Cortex of kidney (tissue), 1 donor: ENCODE measurements at places on chromosomes 5 and 9.

DNA sequence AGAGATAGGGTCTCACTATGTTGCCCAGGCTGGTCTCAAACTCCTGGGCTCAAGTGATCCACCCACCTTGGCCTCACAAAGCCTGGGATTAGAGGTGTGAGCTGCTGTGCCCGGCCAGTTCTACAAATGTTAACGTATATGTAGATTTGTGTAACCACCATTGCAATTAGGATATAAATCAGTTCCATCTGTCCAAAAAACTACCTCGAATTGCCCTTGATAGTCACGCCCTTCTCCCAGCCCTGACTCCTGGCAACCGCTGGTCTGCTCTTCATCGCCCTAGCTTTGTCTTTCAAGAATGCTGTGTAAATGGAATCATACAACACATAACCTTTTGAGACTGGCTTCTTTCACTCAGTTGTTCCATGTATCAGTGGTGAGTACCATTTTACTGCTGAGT lies 46.1 kb upstream of the PPARGC1B start:
- no peak for DNase-seq

GRCh38 chr5:32298059-32298415 lies 14.7 kb downstream of the MTMR12 start:
- no peak for DNase-seq

GRCh38 chr5:94702729-94703128 lies 84.3 kb downstream of the SLF1 start:
- DNase-seq = no peak

DNA sequence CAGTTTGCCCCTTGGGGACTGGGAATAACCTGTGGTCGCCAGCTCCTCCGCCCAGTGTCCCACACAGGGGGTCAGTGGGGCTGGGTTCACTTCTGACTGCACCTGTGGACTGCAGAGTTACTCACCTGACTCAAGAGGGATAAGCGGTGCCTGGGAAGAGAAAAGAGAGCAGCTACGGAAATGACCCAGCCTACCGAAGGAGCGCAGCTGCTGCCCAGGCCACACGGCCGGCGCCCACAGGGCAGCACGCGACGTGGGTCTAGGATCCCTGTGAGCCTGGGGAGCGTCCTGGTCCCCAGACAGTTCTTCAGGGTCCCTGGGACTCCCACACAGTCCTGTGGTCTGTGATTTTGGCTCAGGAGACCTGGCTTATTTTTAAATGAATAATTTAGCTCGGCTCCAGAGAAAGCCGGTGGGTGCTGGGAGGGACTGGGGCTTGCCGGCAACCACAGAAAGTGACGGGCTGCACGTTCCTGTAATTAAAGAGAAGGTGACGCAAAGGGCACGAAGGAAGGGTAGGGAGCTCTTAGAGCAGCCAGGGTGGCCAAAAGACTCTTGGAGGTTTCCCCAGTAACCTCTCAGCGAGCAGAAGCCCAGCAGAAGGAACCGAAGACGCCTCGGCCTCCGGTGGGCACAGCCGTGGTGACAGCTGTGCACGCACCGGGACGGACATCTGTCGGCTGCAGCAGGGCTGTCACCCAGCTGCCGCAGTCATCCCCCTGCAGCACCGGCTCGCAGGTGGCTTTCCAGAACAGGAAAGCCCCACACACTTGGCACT lies 97.5 kb upstream of the FCN2 start:
- DNase-seq = no peak

- DNase-seq = no peak
These were observed 650.9 kb downstream of the TLE4 start for GRCh38 chr9:80222466-80223169.

DNA sequence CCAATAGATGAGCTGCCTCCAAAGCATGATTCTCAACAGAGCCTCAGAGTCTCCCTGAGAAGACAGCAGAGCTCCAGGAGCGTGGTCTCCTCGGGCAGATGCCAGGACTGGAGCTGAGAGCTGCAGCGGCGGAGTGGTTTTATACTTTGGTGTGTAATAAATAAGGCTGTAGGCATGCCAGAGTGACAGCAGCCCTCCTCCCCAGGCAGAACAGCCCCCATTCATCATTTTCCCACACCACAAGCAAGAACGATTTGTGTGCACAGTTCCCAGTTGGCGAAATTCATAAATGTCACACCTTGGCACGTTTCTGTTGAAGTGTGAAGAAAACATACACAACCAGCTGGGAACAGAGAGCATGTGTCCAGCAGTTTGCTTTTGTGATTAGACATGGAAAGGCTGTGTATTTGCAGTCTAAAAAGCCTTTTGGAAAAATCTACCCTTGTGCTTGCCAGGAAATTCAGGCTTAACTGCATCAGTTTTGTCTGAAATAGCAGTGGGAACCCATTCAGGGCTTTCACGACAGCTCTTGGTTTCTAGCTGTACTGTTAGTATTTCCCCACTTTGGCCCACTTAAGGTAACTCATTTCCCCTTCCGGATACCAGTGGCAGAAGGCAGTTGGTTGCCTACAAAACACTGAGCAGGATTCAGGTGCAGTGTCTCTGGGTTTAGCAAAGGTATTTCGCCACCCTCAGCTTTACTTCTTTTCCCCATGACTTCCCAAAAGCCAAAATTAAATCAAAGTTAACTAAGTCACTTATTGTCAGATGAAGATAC lies at the start of gene C1QTNF3:
TSS of gene C1QTNF3 (minus strand) at position 115 of the 778 bp plus-strand sequence. CDS start at position 27, 88 bp downstream.
- no peak for DNase-seq

- no peak for DNase-seq
These were observed 141.1 kb downstream of the AUH start for GRCh38 chr9:91220491-91221135.

DNA sequence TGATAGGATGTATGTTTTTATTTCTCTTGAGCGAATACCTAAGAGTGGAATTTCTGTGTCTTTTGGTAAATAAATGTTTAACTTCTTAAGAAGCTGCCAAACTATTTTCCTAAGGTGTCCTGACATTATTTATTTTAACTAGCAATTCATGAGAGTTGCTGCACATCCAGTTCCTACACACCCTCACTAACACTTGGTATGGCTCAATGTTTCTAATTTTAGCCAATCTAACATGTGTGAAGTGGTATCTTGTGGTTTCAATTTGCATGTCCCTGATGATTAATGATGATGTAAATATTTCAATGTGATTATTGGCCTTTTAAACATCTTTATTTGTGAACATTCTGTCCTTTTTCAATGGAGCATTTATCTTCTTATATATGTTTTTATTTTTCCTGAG lies 2095.5 kb upstream of the C9orf72 start:
- DNase-seq = no peak

DNA sequence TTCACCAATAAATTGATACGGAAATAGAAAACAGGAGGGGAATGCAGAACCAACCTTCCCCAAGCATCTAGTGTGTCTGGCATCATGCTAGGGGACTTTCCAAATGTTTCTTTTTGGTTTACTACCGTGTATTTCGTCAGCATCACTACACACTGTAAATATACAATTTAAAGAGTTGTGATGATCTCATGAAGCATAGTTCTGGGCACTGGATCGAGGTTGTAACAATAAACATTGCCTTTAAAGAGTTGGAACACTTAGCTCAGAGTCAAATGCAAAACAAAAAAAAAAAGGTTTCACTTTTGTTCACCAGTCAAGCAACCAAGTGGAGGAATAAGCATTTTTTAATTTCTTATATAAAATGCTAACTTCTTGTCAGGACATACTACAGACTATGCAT lies 2.9 kb upstream of the SCAI start:
- DNase-seq = no peak

DNA sequence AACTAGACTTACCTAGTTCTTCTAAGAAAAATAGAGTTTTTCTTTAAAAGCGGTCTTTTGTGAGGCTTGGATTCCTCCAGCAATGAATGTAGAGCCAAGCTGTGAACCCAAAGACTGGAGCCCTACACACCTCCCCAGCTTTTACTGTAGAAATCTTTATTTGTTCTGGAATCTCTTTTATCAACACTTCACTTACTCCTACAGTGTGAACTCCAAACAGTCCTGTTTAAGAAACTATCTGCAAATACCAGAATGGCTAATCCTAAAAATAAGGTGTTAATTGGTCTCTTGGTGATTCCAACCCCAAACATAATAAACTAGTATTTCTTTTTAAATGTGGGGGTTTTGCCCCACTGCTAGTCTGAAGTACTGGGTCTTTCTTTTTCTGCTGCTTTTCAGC lies 103.9 kb downstream of the ENC1 start:
- DNase-seq = no peak

DNA sequence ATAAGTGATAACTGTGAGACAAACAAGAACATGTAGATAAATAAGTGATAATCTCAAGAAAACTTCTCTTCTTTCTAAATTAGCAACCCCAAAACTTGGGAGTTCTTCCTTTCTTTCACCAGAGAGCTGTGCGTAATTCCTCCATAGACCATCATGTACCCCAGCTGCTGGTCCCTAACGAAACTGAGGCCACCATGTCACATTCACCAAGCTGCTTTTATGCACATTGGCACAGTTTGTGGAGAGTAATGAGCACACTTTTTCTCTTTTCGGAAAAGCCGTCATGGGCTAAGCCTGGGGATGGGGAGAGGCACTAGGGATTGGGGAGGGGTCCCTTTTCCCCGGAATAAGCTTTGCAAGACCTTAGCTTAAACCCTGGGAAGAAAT lies 561.4 kb downstream of the BNC2 start:
- DNase-seq = no peak

GRCh38 chr5:59095480-59095879 lies 512.6 kb downstream of the RAB3C start:
- no peak for DNase-seq

DNA sequence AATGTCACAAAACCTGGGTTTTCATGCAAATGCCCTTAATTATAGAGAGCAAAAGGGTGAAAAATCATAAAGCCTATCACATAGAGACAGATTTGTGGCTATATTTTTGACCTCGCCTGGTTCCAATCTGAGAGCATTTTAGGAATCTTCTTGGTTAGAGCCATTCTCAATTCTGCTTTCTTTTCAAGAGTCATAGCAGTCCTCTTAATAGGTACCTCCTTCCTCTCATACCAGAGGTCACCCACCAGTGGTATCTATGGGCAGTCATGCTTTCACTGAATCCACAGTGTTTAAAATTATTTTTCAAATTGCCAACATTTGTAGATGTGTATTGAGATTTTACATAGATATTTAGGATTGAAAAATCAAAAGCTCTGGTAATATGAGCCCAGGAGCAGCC lies 215.5 kb downstream of the DAB2IP start:
- DNase-seq = no peak

- DNase-seq = no peak
These were observed 918.3 kb downstream of the DTWD2 start for GRCh38 chr5:118070041-118070440.

DNA sequence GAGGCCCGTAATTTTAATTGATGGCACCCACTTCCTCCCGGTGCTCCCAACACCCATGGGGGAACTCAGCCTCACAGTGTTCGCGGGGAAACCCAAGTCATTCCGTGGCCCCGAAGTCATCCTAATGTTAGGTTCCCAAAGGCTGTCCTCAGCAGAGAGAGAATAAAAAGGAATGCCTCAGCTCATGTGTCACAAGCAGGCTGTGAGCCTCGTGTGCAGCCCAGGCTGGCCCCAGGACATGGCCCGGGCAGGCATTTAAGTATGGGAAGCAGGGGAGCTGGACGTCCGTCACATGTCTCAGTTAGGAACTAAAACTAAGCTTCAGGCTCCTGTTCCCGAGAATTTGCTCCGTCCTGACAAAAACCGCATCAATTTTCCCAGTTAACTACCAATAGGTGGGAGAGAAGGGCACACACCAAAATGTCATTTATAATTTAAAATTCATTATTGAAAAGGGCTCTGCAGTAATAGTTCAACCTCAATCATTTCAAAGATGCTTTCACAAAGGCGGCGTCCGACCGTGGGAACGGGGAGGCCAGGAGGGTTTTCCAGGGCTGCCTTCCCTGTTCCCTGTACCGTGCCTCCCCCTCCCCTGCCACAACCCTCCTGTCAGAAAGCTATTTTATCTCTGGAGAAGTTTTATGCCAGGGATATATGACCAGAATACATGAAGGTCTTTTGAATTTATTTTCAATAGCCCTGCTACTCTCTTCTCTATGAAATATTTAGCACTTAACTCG lies 137.3 kb downstream of the FSTL4 start:
- no peak for DNase-seq

- DNase-seq = no peak
These were observed 1587.7 kb upstream of the NUDT12 start for GRCh38 chr5:105150323-105150722.

- no peak for DNase-seq
These were observed 14.2 kb downstream of the IL4 start for GRCh38 chr5:132687995-132688394.

GRCh38 chr5:39461007-39461682 lies 36.4 kb upstream of the DAB2 start:
- DNase-seq = no peak

- DNase-seq = no peak
These were observed 739.5 kb upstream of the GRAMD2B start for GRCh38 chr5:125683669-125684068.

DNA sequence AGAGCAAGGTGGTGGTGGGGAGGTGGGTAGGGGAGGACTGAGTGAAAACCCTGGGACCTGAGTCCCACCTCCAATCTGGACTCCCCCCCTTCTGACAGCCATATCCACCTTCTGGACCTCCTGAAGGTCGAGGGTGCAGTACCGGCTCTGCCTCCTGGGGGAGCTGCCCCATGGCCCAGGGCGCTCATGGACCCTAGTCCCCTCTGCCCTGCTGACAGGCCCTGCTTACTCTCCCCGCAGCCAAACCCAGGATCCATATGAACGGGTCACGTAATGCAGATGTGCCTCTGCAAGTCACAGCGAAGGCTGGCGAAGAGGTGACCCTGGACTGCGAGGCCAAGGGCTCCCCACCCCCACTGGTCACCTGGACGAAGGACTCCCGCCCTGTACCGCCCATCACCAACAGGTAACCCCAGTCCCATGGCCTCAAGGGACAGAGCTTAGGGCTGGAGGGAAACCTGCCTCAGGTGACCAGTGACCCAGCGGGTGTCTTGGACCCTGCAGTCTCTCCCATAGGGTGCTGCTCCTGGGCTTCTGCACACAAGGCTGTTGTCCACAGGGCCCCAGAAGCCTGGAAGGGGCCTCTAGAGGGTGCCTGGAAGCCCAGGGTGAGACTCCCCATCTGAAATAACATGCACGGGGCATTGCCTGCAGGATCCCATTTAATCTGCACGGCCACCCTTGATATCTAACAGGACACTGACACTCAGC lies 61.7 kb downstream of the HMCN2 start:
- no peak for DNase-seq

- DNase-seq = no peak
These were observed 171.3 kb downstream of the SLC28A3 start for GRCh38 chr9:84169240-84169639.

DNA sequence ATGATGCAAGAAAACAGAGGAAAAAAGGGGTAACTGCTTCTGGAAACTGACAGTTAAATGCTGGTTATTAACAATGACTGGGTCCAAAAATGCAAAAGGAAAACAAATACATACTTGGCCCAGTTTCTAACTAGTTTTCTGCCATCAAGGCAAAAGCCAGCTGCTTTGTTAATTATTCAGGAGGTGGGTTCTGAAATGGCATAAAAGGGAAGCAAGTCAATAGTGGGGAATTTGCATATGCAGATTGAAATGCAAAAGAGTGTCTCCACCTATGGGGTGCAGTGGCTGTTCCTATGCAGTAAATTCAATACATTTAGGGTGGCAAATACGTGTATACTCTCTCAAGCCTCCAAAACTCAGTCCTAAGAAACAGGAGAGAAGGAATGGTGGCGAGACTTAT lies 33.4 kb downstream of the BARHL1 start:
- no peak for DNase-seq
